ENCODE measurements at places on chromosomes 11 and 22.

- H3K4me3 ChIP-seq: no peak overlapping the region
- peaks cover 47% of the 10 kb centered on the region for H3K36me3 ChIP-seq
- no peaks in the 10 kb centered on the region for H3K27me3 ChIP-seq
- ATAC-seq: no peak
- peaks cover 9% of the 10 kb centered on the region for H3K4me1 ChIP-seq
- no peak overlapping the region for H3K27ac ChIP-seq
Measured at GRCh38 chr22:41598081-41598480, 8.4 kb upstream of the PMM1 start.

- peaks cover 61% of the 10 kb centered on the region for H3K27me3 ChIP-seq
- peaks cover 13% of the 10 kb centered on the region for H3K4me1 ChIP-seq
- H3K36me3 ChIP-seq: no peaks in the 10 kb centered on the region
- no peak within 1 kb of the TSS for H3K27ac ChIP-seq
Measured at GRCh38 chr22:19149991-19150390, at the start of gene GSC2. TSS of gene GSC2 (minus strand) at chr22:19150292. CDS start at chr22:19150283, 9 bp downstream.

GRCh38 chr11:91673705-91674104 is 550.9 kb upstream of the FAT3 start:
- no peak for ATAC-seq
- H3K36me3 ChIP-seq: no peaks in the 10 kb centered on the region
- H3K27me3 ChIP-seq: no peaks in the 10 kb centered on the region
- no peak overlapping the region for H3K27ac ChIP-seq

- ATAC-seq: no peak
- no peak overlapping the region for H3K27ac ChIP-seq
- H3K4me1 ChIP-seq: no peaks in the 10 kb centered on the region
- H3K4me3 ChIP-seq: no peak overlapping the region
Measured at GRCh38 chr11:32050264-32050663, 40.6 kb upstream of the RCN1 start.

DNA sequence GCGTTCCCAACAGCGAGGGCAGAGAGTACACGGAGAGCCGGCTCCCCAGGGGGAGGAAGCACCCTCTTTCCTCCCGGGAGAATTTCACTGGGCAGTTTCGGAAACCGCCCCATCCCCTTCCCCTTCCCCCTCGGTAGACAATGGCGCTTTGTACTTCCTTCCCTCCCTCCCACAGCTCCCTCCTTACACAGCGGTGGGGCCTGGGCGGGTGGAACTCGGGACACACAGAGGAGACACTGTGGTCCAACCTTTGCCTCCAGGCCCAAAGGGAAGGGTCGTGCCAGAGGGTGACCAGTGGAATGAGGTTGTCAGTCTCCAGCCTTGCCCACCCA is 4.3 kb downstream of the SMTN start:
- no peaks in the 10 kb centered on the region for H3K27me3 ChIP-seq
- H3K4me3 ChIP-seq: peak overlapping the region; percentile 77
- H3K27ac ChIP-seq: peak overlapping the region; percentile 93
- H3K4me1 ChIP-seq: peaks cover 82% of the 10 kb centered on the region

GRCh38 chr22:33129621-33130020 is 71.4 kb upstream of the SYN3 start:
- H3K27me3 ChIP-seq: peaks cover 11% of the 10 kb centered on the region
- no peaks in the 10 kb centered on the region for H3K36me3 ChIP-seq
- no peak overlapping the region for H3K4me3 ChIP-seq
- H3K4me1 ChIP-seq: no peaks in the 10 kb centered on the region
- no peak for ATAC-seq

GRCh38 chr11:10758957-10759356 is 7.9 kb downstream of the CTR9 start:
- no peak for ATAC-seq
- H3K4me1 ChIP-seq: peaks cover 10% of the 10 kb centered on the region
- peaks cover 26% of the 10 kb centered on the region for H3K36me3 ChIP-seq
- no peak overlapping the region for H3K27ac ChIP-seq

- peaks cover 53% of the 10 kb centered on the region for H3K27me3 ChIP-seq
- no peak for ATAC-seq
- H3K4me1 ChIP-seq: peaks cover 6% of the 10 kb centered on the region
Measured at GRCh38 chr11:3213659-3214419, 4.8 kb downstream of the MRGPRG start.

GRCh38 chr11:70169127-70169526 is 34.0 kb upstream of the FADD start:
- H3K4me3 ChIP-seq: no peak overlapping the region
- no peaks in the 10 kb centered on the region for H3K4me1 ChIP-seq
- no peaks in the 10 kb centered on the region for H3K36me3 ChIP-seq
- no peak for ATAC-seq

GRCh38 chr11:59756845-59757244 is 1.7 kb downstream of the STX3 start:
- peak; percentile 66 for ATAC-seq
- no peak overlapping the region for H3K4me3 ChIP-seq
- H3K4me1 ChIP-seq: peaks cover 39% of the 10 kb centered on the region
- peak overlapping the region; percentile 53 for H3K27ac ChIP-seq
- H3K27me3 ChIP-seq: no peaks in the 10 kb centered on the region

- H3K27ac ChIP-seq: no peak overlapping the region
- no peaks in the 10 kb centered on the region for H3K36me3 ChIP-seq
- no peaks in the 10 kb centered on the region for H3K4me1 ChIP-seq
- peaks cover 32% of the 10 kb centered on the region for H3K27me3 ChIP-seq
- ATAC-seq: no peak
- H3K4me3 ChIP-seq: no peak overlapping the region
Measured at GRCh38 chr22:44804327-44804726, 52.0 kb downstream of the ARHGAP8 start.

GRCh38 chr11:132718711-132719671 is 813.3 kb downstream of the OPCML start:
- no peak overlapping the region for H3K27ac ChIP-seq
- H3K4me1 ChIP-seq: no peaks in the 10 kb centered on the region
- H3K27me3 ChIP-seq: no peaks in the 10 kb centered on the region
- H3K4me3 ChIP-seq: no peak overlapping the region

DNA sequence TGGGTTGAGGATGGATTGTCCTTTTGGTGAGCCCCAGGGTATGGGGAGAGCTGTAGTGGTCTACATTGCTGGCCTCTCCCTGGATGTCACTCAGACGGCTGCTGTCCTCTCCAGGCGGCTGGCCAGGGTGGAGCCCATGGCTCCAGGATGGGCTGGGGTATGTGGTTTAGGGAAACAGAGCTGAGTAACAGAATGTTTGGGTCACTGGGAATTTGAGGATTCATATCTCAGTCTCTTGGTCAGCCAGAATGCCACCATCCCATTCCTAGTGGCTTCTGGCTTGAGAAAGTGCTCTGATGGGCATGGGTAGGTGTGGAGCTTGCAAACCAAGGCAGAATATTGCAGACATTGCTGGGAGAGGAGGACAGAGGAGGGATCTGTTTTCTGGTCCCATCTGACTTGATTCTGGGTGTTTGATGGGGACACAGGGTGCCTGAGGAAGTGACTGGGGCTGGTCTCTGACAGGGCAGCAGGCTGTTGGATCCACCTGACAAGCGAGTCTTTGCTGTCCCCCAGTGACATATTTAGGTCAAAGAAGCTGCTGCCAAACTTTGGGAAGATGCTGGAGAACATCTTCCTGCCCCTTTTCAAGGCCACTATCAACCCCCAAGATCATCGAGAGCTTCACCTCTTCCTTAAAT is 41.4 kb downstream of the AMPD3 start:
- ATAC-seq: no peak
- no peak overlapping the region for H3K4me3 ChIP-seq
- no peaks in the 10 kb centered on the region for H3K27me3 ChIP-seq
- H3K4me1 ChIP-seq: peaks cover 21% of the 10 kb centered on the region
- peak overlapping the region; percentile 20 for H3K27ac ChIP-seq

GRCh38 chr11:65013888-65014725 is at the start of gene ARL2:
TSS of gene ARL2 (plus strand) at chr11:65014160. CDS start at chr11:65014208, 48 bp downstream.
- H3K4me1 ChIP-seq: peaks cover 37% of the 10 kb centered on the region
- ATAC-seq: peak; percentile 90
- no peaks in the 10 kb centered on the region for H3K27me3 ChIP-seq

DNA sequence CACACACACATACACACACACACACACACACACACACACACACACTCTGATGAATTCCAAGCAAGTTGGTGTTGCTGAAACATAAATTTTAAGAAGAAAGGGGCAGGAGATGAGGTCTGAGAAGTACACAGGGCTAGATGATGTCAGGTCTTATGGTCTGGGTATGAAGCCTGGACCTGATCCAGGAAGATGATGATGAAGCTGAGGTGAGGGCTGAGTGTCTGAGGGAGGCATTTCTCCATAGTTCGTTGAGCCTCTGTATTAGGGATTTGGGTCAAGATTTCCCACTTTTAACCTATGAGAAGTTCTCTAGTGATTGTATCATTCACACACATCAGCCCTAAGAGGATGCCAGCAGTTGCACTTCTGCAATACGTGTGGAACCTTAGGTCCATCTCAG is 32.6 kb downstream of the KREMEN1 start:
- no peak overlapping the region for H3K4me3 ChIP-seq
- no peak overlapping the region for H3K27ac ChIP-seq
- peak; percentile 27 for ATAC-seq
- H3K27me3 ChIP-seq: peaks cover 44% of the 10 kb centered on the region

GRCh38 chr11:99370549-99371216 is 349.9 kb downstream of the CNTN5 start:
- no peak overlapping the region for H3K4me3 ChIP-seq
- no peaks in the 10 kb centered on the region for H3K36me3 ChIP-seq
- ATAC-seq: no peak
- H3K27ac ChIP-seq: no peak overlapping the region
- no peaks in the 10 kb centered on the region for H3K4me1 ChIP-seq

DNA sequence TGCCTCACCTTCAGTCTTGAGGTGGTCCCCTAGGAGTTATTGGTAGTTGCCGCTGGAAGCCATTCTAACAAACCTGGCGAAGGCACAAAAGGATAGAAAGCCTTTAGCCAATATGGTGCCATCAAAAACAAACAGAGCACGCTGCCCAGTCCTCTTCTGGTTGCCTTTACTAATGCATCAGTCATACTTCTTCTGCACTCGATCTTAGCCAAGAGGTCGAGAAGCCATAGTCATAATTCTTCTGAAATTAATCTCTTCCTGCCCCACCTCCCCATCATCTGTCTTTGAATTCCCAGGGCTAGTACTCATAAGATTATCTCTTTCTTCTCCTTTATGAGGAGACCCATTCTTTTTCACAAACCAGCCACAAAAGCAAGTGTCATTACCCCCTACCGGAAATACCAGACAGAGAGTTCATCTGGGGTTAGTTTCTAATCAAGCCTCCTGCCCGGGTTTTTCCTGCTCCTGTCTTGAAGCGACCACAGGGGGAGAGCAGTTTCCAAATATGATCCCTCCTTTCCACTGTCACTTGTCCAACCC is 21.4 kb upstream of the EHF start:
- no peaks in the 10 kb centered on the region for H3K27me3 ChIP-seq
- peaks cover 15% of the 10 kb centered on the region for H3K4me1 ChIP-seq
- no peak overlapping the region for H3K4me3 ChIP-seq
- H3K36me3 ChIP-seq: no peaks in the 10 kb centered on the region

- no peaks in the 10 kb centered on the region for H3K36me3 ChIP-seq
- no peak overlapping the region for H3K4me3 ChIP-seq
- H3K4me1 ChIP-seq: no peaks in the 10 kb centered on the region
- H3K27ac ChIP-seq: no peak overlapping the region
- no peaks in the 10 kb centered on the region for H3K27me3 ChIP-seq
Measured at GRCh38 chr11:12841946-12842630, 167.0 kb upstream of the RASSF10 start.

DNA sequence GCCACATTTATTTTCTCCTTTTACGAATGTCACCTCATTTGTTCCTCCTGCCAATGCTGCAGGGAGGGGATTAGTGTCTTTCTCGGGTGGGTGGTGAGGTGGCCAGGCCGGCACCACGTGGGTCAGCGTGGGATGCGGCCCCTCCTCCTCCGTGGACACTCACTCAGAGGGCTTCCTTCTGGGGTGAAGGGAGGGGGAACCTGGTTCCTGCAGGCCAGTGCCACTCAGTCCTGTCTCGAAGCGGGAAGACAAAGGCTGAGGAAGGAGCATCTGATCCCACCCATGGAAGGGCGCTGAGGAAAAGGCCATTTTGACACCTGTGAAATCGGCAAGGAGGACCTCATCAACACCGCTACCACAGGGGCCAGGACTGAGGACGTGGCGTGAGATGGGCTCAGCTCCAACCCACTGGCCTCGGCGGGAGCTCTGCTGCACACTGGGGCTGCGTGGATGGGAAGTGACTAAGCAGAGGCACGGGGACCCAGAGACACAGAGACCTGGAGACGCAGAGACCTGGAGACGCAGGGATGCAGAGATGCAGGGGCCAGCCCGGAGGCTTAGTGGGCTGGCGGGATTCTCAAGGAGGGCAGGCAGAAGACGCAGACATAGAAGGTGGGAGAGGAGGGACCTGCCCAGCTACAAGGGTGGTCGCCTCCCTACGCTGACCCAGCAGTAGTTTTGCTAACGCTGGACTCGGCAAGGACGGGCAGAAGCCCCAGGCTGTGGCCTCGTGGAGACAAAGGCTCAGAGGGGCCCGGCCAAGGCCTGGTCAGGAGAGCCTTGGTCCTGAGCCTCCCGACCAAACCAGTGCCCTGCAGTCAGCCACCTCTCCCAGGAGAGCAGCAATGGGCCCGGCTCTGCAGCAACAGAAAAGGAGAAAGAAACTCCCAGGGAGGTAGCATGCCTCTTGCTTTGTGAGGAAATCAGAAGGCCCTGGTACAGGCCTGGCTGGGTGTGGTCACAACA is 1071.2 kb downstream of the BRD1 start:
- ATAC-seq: no peak
- peaks cover 21% of the 10 kb centered on the region for H3K27me3 ChIP-seq
- H3K27ac ChIP-seq: no peak overlapping the region
- H3K4me3 ChIP-seq: no peak overlapping the region
- no peaks in the 10 kb centered on the region for H3K36me3 ChIP-seq

DNA sequence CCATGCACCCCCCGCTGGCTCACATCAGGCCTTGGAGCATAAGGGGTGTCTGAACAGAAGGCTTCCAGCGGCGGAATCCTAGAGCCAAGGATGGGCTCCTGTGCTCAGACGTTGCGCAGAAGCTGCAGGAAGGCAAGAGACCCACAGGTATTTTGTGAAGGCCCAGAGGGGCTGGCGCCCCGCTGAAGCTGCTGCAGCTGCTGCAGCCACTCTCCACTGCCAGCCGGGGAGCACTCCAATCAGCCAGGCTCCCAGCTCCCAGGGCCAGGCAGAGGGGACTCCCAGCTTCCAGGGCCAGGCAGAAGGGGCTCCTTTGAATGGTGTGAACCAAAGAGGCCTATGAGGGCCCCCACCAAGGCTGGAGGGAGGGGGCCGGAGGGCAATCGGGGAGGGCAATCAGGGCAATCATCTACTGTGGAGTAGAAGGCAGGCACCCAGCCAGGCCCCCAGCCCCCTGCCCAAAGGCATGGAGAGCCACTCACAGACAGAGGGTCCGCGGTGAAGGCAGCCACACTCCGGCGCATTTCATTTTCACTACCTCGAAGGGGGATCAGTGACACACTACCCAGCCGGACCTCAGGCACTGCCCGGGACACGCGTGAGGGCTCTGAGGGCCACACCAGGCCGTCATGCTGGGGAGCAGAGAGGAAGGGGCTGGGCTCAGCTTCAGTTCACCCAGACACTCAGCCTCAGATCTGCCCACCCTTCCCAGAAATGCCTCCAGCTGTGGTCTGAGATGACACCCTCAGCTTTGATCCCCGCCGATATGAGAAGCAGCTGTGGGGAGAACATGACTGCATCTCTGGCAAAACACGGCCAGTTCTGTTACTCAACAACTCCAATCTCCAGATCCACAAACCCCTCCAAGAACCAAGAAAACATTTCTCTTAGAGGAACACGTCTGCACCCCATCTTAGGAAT is 11.6 kb upstream of the PDE2A start:
- ATAC-seq: no peak
- peaks cover 20% of the 10 kb centered on the region for H3K36me3 ChIP-seq
- H3K4me3 ChIP-seq: no peak overlapping the region
- peak overlapping the region; percentile 14 for H3K27ac ChIP-seq
- no peaks in the 10 kb centered on the region for H3K27me3 ChIP-seq

Measured in stimulated activated memory B cell treated with anti-CD40 and anti-IgM and Interleukin-4, amounts not matched to agents 10 μg/mL and 1 μg/mL and 100 μg/mL, for 72 hours (primary cell).